ENCODE measurements at places on chromosomes 6 and 20.

DNA sequence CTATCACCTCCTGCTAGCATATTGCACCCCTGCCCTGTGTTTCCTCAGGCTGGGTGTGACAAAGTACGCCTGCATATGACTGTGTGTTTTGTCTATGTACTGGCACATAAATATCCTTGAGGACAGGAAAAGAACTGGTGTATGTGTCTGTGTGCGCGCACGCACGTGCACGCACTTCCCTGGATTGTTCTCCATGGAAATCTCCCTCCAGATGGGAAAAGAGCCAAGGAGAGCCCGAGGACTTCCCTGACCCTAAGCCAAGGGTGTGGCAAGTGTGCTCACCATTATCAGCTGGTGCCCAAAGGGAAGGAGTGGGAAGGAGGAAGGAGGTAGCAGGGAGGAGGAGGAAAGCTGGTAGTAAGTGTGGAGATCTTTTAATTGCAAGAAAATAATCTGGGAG lies 117.6 kb downstream of the HIVEP2 start:
- no peak for DNase-seq

DNA sequence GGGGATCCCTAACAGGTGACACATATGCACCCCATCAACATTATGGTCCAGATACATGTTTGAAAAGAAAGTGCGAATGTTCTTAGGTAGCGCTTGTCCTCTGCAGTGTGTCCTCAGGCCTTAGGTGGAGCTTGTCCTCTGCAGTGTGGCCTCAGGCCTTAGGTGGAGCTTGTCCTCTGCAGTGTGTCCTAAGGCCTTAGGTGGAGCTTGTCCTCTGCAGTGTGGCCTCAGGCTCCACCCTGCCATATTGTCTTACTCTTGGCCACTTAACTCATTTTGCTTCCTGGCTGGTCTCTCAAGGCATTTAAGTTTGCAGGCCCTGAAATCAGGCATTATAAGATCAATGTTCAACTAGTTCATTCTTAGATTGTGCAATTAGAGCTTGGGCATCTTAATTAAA lies 74.7 kb upstream of the SCP2D1 start:
- no peak for DNase-seq

DNA sequence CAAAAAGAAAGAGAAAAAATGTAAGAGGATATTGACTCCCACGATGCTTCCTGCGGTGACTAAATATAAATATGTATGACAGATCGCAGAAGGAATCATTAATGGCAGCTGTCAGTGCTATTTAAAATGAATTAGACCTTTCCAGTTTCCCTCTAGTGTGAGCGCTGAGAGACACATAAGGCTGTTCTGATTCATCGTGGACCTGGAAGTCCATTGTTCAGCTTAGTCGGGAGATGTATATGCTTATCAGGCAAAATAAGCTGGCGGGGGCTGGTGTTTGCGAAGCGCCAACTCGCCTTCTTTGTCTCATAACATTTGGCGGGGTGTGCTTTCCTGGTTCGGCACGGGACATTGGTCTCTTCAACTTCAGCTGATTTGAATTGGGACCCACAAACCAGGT lies 95.4 kb downstream of the CDH4 start:
- DNase-seq: no peak

- no peak for DNase-seq
Observed at GRCh38 chr6:127990074-127990473, 89.2 kb upstream of the THEMIS start.

GRCh38 chr6:151490996-151491395 lies 2.8 kb upstream of the CCDC170 start:
- no peak for DNase-seq

GRCh38 chr6:108565091-108565766 lies 4.5 kb downstream of the FOXO3 start:
- DNase-seq: no peak

DNA sequence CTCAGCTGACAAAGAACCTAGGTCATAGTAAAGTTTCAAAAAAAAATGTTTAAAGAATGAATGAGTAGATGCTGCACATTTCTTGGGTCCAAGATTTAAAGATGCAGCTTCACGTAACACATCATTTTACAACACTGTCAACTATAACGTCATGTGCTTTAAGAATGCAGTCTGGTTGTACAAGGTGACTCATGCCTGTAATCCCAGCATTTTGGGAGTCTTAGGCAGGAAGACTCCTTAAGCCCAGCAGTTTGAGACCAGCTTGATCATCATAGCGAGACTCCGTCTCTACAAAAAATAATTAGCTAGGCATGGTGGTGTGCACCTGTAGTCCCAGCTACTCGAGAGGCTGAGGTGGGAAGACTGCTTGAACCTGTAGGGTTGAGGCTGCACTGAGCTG lies 21.9 kb downstream of the SLC17A5 start:
- peak; percentile 63 for DNase-seq

GRCh38 chr6:5738211-5738610 lies 268.5 kb downstream of the NRN1 start:
- DNase-seq: no peak

DNA sequence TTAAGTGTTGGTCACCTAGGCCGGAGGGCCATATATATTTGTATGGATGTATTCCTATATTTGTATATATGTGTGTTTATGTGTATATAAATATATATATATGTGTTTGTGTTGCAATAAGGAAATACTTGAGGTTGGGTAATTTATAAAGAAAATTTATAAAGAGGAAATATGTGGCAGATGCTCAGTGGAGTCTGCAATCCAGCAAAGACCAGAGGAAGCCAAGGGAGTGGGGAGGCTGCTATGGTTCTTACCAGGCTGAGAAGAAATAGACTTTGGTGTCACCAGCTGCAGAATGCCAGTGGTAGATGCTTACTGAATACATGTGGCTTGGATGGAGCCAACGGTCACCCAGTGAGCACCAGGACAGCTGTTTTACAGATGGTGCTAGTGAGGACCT lies 97.4 kb upstream of the ELOVL5 start:
- no peak for DNase-seq

GRCh38 chr20:62367633-62368391 lies 700 bp upstream of the LAMA5 start:
- DNase-seq: no peak

DNA sequence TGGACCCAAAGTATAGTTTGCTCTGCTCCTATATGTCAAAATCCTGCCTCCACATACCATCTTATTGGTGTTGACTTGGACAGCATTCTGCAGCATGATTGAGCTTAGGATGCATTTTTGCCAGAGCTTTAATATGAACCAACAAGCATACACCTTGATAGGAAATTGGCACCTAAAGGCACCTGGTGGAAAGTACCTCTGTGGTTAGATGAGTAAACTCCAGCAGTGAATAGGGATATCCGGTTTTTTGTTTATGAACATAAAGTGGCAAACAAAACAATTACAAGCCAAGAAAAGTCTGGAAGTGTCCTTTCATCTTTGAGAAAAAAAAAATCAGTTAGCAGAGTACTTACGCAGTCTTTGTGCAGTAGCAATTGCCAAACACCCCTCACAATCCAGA lies 6.2 kb upstream of the CYP24A1 start:
- no peak for DNase-seq

- no peak for DNase-seq
Observed at GRCh38 chr20:32664012-32664677, 9.6 kb downstream of the C20orf203 start.

DNA sequence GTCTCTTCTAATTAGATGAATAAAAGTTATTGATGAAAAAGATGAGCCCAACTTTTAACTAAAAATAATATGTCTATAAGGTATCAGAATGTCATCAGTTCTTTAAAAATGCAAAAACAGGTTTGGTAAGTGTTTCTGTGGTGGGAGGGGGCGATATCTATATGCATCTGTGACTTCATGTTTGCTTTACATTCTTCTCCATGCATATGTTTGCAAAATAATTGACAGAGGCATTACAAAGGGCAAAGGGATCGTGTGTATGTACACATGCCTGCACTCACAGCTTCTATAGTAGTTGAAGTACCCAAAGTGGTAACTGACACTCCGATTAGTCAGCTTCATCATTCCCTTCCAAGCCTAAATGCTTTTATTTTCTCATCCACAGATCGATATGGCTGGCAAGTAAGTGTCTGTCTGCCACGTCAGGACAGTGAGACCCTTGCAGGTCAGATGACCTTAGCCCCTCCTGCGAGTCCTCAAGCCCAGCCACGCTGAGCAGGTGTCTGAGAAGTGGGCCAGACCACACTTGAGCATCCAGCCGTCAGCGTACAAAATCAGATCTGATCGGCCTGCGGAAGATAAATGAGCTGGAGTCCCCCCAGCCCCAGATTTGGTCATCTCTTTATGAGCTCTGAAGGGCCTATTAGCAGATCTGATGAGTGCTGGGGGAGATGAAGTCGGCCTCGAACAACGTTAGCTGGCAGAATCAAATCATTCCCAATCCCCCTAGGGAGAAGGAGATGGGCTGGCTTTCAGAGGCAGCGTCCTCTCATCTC lies 369.1 kb downstream of the MAFB start:
- no peak for DNase-seq

GRCh38 chr20:63840405-63840828 lies 9.4 kb upstream of the ZBTB46 start:
- no peak for DNase-seq

DNA sequence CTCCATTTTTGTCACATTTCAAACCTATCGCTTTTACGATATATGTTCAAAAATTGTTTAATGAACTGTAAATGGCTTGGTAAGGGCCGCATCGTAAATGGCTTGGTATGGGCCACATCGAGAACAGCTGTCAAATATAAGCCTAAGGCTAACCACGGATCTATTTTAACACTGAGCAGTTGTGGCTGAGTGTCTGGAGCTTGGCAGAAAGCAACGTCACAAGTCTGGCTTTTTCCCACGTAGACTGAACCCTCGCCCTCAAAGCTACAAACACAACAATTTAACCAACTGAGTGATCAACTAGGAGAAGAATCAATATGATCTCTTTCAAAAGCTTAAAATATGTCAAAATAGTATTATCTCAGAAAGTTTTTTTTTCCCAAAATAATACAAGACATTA lies 71.4 kb upstream of the PRSS16 start:
- no peak for DNase-seq

DNA sequence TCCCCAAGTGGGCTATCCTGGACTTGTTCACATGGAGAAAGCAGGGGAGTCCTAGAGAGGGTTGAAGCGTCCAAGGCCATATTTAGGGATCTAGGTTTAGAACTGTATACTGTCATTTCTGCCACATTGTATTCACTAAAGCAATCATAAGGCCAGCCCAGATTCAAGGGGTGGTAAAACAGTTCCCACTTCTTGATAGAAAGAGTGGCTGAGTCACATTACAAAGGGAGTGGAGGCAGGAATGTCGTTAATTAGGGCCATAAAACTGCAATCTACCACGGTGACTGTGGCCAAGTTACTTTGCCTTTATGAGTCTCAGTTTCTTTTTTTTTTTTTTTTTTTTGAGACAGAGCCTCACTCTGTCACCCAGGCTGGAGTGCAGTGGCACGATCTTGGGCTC lies 7.4 kb upstream of the UBR2 start:
- DNase-seq: no peak

DNA sequence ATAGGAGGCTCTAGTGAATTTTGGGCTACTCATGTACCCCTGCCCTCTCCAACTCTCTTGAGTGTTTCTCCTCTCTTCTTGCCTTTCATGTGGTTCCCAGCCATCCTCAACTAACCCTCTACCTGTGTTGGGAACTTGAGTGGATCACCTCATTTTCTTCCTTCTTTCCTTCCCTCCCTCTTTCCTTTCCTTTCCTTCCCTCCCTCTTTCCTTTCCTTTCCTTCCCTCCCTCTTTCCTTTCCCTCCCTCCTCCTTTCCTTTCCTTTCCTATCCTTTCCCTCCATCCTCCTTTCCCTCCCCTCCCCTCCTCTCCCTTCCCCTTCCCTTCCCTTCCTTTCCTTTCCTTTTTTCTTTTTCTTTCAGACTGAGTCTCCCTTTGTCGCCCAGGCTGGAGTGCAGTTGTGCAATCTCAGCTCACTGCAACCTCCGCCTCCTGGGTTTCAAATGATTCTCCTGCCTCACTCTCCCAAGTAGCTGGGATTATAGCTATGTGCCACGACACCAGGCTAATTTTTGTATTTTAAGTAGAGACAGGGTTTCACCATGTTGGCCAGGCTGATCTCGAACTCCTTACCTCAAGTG lies 63.8 kb downstream of the BTBD3 start:
- no peak for DNase-seq

GRCh38 chr6:81759782-81760181 lies 7.3 kb upstream of the TENT5A start:
- no peak for DNase-seq

DNA sequence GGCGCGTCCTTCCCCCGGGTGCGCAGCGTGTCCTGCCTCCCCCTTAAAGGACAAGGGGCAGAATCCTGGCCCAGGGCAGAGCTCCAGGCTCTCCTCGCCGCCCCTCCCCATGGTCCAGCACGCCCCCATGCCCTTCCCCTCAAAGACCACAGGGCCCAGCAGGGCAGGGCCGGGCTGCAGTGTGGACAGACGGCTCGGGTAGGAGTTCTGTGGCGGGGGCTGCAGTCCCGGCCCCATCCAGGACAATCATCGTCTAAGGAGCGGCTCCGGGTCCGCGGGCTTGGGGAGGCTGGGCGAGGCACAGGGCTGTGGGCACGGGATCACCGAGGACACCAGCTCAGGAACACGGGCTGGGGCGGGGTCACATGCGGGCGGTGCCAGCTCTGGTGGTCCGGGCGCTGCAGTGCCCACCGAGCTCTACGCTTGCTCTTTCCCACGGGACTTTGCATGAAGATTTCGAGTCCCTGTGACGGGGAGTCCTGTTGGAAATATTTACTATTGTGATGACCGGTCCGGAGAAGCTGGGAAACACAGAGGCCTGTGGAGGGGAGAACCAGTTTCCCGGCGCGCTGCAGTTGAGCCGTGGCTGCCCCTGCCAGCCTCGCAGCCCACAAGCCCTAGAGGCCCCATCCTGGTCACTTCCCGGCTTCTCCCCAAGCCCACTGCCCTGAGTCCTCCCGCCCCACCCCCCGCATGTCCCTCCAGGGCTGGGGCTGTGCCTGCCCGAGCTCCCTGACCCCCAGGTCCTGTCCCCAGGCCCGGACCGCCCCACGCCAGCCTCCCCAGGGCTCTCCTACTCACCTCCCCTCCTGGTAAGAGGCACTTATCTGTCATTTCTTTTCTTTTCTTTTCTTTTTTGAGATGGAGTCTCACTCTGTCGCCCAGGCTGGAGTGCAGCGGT lies 20.6 kb downstream of the SLC17A9 start:
- no peak for DNase-seq

DNA sequence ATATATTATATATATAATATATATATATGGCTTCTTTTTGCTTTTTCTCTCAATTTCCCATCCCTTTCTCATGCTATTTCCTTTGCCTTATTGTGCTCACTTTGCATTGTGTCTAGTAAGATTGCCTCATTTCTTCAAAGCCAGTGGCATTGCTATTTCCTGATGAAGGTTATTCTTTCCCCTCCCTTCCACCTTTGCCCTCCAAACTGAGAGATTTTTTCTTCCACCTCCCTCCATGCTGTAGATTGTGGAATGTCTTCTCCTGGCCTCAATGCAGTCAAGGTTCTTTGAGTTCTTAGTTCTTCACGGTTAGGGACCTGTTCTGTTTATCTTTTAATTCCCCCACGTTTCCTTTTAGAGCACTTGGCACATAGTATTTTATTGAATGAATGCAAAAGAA lies 17.2 kb downstream of the SH3BGRL2 start:
- no peak for DNase-seq
